AG09319 (cell line): ENCODE measurements at places on chromosomes 13 and 19.

DNA sequence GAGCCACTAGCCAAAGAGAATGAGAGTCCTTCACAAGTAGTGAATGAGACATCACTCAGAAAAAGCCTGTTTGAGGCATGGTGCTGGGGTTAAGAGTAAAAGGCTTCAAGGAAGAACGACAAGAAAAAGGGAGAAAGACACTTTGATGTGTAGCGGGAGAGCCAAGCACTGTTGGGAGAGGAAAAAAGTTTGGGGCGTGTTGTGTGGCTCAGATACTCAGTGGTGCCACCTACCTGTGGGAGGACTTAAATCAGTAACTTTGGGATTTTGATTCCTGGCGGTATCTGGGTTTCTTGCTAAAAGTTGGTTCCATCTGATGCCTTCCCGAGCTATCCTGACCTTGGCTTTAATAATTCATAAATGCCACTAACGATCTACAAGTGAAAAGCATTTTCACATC, 12.3 kb downstream of the ELSPBP1 start:
- DNase-seq = no peak

- peak; percentile 96 for DNase-seq
These were observed 19.3 kb downstream of the GNA15 start for GRCh38 chr19:3154957-3155736.

DNA sequence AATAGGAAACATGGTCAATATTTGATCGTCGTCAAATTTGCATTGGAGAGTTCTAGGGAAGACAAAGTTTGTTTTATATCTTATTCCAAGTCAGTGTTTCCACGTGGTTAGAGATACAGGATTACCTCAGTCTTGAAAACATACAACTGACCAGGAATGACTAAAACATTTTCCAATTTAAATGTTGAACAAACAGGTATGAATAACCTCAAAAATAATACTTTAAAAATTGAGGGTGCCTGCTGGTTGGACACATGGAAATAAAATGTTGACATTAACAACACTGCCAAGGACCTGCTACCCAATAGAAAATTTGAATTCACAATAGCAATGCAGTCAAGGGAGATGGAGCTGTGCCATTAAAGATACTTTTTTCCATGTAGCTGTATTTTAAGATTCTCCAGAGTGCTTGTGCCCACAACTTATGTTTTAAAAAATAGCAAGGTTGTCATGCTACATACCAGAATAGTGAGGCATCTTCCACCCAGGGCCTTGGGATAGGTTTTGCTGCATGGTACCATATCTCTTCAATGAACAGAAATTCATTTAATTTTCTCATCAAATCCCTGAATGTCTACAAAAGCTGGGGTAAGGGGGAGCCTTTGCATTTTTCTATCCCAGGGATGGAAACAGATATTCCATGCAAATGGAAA, 260.8 kb downstream of the EFNB2 start:
- DNase-seq = no peak

- DNase-seq = no peak
These were observed 23.0 kb downstream of the IER2 start for GRCh38 chr19:13173139-13173737.

- DNase-seq = no peak
These were observed 140.0 kb downstream of the SIPA1L3 start for GRCh38 chr19:38047049-38047438.
